ENCODE measurements at places on chromosomes 4 and X. TPM values are rescaled to one million over a fixed set of nuclear protein-coding genes. Genes with fewer than 3 reads are reported as not detected.

- no peak for DNase-seq
These were observed 8.1 kb downstream of the POU4F2 start for GRCh38 chr4:146646593-146647325.

The CENPVL1 gene
- polyA plus RNA-seq, result 0.28 TPM

- DNase-seq, result no peak
These were observed 49.0 kb downstream of the NIPAL1 start for GRCh38 chr4:48065587-48066052.

DNA sequence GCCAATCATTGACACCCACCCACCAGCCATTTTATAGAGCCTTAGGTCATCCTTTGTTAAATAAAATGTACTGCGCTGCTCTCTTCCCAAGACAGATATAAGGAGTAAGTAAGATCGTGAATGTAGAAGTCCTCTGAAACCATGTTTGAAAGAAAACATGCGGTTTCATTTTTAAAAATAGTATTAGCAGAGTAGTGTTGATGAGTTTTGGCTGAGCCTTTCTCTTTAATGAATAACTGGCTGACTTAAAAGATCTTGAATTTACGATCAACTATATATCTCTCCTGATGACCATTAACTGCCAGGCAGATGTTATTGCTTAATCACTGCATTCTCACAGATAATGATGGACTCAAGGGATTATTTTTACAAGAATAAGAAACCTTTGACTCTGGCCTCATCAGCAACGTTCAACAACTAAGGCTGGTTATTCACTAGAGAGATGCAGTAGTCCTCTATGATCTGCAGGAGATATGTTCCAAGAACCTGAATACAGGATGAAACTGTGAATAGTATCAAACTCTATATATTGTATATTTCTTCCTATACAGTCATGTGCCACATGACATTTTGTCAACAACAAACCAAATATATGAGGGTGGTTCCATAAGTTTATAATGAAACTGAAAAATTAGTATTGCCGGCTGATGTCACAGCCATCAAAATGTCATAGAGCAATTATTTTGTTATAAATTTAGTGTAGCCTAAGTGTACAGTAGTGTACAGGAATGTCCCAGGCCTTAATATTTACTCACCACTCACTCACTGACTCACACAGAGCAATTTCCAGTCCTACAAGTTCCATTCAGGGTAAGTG is 80.8 kb downstream of the FAM13A start:
- peak; percentile 28 for DNase-seq

The FAM120C gene
- 11.6 TPM for polyA plus RNA-seq

DNA sequence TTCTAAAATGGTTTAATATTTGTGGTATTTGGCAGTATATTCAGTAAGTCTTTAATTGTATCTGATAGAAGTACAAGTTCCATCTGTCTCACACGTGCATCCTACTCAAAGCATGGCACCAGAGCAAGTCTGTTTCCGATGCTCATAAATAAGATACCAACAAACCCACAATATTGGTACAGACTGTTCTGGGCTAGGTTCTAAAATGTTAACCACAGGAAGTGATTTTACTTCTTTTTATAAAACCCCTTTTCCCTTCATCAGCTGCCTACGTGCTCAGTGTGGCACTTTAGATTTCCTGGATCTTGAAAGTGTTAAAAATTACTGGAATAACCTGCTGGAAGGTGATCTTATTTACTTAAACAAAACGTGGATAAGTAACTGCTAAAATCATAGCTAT is 165.1 kb downstream of the CFAP299 start:
- no peak for DNase-seq

The SPANXA1 gene
- polyA plus RNA-seq, result not detected

- no peak for DNase-seq
These were observed 840 bp downstream of the GUF1 start for GRCh38 chr4:44679060-44679459.

DNA sequence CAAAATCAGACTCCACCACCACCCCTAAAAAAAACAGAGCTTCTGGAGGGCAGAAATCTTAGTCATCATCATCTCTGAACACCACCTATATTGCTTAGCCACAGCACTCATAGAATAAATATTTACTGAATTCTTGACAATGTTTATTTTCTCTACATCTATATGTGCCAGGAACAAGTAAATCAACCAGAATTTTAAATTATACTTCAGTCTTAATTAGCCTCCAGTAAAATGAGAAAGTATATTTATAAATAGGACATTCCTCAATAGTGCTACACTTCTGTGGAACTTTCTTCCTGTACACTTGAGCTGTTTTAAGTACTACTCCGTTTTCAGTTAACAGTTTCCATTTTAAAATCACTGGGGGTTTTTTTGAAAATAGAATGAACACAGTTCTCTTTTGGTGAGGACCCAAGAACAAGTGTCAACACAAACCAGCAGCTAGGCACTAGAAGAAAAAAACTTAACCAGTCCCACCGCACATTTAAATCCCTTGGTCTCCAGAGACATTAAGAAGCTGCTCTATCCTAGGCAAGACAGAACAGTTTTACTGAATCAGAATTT is 25.5 kb downstream of the SMIM14 start:
- no peak for DNase-seq

DNA sequence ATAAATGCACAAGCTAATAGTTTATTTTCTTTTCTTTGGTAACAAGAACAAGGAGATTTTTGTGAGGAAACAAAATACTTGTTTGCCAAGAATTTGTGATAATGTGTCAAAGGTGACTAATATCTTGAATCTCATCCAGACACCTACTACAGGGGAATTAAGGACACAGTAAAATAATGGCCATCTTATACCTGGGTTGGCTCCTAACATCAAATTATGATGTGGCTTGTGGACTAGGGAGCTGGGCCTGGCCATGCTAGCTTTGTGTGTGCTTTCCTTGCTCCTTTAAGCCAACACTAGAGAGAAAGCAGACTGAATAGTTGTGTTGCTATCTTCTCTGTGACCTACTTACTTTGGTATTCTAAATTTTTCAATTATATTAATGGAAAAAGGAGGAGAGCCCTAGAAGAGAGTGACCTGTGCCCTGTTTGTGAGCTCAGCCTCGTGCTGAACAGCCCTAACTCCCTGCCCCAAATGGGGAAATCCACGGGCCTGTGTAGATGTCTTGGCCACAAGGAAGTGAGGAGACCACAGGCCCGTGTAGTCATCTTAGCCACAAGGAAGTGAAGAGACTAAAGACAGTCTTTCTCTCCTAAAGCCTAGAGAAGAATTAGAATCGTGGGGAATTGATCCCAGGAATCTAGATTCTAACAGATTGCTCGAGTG is 23.3 kb downstream of the ARHGAP24 start:
- DNase-seq, result no peak

The WDFY3 gene
- 64.9 TPM for polyA plus RNA-seq

The PGAM4 gene
- polyA plus RNA-seq, result 0.52 TPM

DNA sequence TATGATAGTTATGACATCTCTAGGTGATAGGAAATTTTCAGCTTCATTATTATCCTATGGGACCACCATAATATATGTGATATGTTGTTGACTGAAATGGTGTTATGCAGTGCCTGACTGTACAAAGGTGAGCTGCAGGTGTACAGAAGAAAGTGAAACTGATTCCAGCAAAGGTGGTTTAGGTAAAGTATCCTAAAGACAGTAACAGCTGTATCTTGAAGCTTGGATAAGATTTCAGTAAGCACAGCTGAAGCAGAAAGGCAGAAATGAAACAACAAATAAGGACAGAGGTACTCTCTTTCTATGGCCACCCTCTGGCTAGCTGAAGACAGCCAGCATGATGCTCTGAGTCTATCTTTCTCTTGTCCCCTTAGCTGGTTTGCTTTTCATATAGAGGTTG is 30.0 kb upstream of the PGK1 start:
- DNase-seq, result no peak
